ENCODE measurements at places on chromosomes 6 and 20.

DNA sequence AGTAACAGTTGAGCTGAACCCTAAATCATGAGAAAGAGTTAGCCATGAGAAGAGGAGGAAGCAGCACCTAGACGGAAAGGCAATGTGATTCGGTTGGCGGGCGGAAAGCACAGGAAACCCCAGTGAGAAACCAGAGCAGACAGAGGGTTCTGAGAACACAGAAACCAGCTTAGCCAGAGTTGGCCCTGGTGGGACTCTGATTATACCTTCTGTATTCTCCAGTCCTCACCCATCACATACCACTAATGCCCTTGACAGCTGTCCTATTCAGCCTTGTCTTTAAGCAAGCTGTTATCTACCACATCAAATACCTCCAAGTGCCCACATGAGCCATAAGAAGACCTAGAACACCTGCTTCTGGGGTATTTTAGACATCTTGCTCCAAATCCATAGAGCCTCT lies 58.9 kb upstream of the LRRC1 start:
- no peak for DNase-seq

DNA sequence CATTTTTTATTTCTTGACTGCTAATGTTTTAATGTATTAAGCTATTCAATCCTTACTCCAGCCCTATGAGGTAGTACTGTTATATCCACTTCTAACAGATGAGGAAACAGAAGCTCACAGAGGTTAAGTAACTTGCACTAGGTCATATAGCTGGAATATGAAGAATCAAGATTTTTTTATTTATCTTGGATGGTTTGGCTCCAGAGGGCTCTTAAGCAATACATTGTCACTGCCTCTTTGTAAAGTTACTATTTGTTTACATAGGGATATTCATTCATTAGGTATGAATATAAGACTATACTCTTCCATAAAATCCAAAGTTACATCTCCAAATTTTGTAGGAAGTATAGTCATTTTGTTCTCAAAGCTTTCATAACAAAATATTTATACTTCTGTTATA lies 113.8 kb downstream of the LAMP5 start:
- DNase-seq: no peak

GRCh38 chr6:155449450-155450239 lies 6.0 kb downstream of the NOX3 start:
- no peak for DNase-seq

DNA sequence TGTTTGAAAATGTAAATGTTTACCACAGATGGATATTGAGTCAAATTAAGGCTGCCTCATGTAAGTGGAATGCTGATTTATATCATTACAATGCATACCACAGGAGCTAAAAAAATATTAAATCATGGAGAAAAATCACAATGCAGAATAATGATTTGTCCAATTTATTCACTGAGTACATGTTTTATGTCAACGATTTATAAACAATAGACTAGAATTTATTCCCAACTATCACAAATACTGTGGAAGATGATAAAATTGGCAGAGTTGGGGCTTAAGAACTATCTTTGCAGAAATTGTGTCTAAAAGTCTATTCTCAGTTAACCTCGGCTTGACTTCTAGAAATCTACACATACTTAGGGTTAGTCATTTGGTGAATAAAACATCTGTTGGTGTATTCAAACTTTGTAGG lies 472.1 kb upstream of the MARCKS start:
- no peak for DNase-seq

DNA sequence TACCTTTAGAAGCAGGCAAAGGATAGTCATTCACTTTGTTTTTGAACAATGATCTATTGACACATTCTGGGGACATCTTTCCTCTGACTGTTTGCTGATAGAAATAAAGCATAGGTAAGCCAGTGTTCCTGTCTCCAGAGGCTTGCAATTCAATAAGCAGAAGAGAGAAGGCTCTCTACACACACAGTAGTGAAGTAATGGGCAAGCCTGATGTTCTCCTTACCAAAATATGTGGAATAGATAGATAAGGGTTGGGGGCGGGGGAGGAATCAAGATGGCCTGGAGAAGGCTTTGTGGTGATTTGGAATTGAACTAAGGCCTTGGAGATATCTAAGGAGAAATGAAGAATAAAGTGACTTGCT lies 27.3 kb downstream of the PAQR8 start:
- DNase-seq: peak; percentile 18

DNA sequence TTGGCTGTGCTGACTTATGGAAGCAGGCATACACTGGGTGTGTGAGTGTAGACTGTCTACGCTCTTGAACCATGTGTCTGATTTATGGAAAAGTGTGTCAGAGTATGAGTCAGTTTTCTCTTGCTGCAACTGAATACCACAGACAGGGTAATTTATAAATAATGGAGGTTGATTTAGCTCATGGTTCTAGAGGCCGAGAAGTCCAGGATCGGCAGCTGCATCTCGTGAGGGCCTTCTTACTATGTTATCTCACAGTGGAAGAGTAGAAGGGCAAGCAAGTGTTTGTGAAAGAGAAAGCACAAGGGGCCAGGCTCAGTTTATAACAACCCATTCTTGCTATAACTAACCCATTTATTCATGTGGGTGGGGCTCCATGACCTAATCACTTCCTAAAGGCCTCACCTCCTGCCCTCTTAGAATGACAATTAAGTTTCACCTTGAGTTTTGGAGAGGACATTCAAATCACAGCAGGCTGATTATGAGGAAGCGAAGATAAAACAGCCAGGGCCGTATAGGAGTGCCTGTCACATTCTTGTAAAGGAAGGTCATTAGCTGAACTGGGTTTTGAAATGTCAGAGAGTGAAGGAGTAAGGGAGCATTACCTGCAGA lies 6.7 kb downstream of the GPR31 start:
- DNase-seq: no peak

DNA sequence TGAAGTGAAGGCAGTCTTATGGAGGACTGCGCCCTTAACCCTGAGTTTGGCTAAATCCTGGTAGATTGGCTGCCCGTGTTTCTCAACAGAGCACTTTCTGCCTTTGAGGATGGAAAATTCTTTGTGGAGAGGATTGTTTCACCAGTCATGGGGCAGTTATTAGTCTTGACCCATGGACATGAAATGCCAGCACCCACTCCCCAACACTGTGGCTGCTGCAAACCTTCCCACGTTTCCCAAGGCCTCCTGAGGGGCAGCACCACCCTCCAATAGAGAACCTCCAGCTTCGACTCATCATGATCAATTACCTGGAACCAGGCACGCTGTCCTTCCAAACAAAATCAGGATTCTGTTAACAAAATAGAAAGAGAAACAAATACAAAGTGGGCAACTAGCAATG lies 117.8 kb downstream of the PXDC1 start:
- DNase-seq: no peak

- DNase-seq: no peak
Observed at GRCh38 chr6:74410630-74411029, 714.6 kb downstream of the CD109 start.

DNA sequence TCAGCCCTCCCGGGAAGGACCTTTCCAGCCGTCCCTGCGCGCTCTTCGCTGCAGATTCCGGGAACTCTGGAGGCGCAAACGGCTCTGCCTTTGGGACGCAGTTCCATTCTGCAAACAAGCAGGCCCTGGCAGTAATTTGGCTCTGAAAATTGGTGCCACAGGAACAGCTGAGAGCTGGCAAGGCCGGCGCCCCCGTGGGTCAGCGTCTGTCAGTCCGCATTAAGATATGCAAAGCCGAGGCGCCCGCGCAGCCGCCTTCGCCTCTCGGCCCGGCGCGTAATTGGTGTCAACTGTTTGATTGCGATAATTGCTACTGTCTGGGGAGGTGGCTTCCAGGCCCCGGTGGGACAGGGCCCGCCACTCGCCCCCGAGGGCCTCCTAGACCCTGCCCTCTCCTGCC lies 73.6 kb downstream of the NCR2 start:
- no peak for DNase-seq

DNA sequence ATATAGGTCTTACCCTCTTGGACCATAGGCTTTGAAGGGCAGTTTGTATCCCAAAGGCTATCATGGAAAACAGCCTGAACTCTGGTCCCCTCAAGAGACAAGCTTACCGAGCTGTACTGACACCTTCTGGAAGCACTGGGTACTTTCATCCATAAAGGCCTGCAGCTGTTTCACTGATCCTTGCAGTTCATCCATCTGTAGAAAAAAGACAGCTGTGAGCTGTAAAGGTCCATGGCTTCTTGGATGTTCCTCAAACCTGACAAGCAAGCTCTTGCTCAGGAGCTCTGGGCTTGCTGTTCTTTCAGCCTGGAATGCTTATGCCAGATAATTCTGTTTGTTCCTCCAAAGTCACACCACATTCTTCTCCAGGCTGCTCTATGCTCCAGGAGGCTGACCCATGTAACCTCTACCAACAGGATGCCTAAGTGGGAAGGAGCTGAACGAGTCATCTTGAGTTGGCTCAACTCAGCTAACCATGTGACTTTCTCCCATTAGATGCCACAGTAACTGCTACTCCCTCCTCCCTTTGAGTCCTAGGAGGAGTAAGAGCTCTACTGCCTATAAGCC lies 8.8 kb upstream of the NDRG3 start:
- DNase-seq: peak; percentile 75

DNA sequence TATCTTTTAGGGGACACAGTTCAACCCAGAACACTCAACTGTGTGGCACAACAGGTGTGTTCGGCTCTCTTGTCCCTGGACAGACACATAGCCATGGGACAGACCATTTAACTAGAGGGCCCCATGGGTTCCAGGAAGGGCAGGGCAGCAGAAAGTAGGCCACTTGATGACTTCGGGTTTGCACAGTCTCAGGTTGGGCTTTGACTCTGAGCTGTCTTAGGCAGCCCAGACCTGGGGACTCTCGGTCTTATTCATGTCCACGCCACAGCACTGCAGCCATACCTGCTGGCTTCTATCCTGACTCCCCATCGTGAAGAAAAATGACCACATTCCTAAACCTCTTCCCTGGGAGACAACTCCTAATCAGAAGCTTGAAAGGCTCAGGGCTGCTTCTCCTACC lies 146.1 kb upstream of the AKAP12 start:
- DNase-seq: no peak

- DNase-seq: no peak
Observed at GRCh38 chr6:38169977-38170526, 350.5 kb downstream of the ZFAND3 start.

DNA sequence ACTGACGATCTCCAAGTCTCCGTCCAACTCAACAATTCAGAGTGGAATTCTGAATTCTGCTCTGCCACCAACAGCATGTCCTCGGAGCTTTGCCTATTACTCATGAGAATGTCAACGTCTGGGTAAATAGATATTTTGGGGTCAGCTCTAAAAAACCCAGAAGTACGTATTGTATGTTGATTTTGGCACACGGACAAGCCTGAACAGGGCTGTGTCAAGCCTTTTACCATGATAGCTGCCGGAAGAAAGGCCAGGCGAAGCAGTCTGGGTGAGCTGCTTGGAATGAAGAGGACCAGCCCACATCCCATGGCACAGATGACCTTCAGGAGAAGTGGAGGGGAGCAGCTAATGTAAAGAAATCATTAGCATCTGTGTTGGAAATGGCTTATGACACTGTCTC lies 88.0 kb upstream of the JAG1 start:
- no peak for DNase-seq

DNA sequence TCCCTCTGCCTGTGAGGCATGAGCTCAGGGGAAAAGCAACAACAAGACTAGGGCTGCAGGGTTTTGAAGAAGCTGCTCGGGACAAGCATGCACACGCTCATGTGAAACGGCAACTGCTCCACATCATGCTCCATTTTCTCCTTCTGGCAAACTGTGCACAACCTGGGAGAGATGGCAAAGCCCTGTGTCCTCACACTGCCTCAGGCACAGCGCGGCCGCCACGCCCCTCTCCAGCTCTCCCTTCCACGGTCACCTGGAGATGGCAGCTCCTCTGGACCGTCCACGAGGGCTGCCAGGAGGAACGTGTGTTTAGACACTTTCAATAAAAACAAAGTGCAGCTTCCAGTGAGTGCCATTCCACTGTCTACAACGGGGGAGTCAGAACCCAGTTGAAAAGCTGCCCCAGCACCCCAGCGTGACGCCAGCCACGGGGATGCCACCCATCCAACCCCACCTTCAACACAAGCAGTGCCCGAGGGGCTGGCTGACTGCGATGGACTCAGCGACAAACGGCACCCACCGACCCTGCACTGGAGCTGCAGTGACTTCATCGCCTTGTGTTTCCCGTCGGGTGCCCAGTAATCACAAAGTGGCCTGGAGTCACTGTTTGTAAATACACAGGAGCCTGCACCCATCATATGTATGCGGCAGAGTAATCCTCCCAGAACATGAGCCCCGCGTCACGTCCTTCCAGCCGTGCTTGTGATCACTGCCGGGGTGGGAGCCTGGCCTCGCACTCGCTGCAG lies 16.1 kb downstream of the SMOC2 start:
- no peak for DNase-seq

DNA sequence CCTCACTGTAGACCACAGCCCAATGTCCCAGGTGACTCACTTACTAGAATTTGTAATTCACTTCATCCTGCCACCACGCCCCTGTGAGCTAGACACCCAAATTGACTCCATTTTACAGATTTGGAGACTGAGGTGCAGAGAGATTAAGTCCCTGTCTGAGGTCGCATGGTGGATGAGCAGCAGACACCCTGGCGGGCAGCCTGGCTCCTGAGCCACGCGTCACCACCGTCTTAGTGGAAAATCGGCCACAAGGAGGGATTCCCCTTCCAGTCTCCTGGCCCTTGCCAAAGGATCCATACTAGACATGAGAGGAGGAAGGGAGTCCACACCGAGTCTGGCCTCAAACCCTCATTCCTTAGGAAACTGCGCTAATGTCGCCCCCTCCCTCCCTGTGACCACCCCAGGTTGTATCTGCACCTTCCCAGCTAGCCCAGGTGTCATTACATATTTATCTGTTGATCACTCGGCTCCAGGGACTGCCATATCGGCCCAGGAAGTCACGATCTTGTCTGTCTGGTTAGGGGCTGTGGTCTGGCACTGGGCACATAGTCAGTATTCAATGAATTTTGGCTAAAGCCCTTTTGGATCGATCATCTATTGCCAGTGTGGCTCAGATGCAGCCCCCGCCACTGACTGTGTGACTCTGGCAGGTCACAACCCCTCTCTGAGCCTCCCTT lies 25.7 kb upstream of the PTGIS start:
- no peak for DNase-seq

GRCh38 chr6:107102414-107102805 lies 12.9 kb downstream of the BEND3 start:
- DNase-seq: no peak

GRCh38 chr6:76420094-76420493 lies 347.6 kb upstream of the IMPG1 start:
- DNase-seq: no peak

- peak; percentile 80 for DNase-seq
Observed at GRCh38 chr6:36679043-36679833, 724 bp downstream of the CDKN1A start.

GRCh38 chr6:35386989-35387388 lies 44.6 kb downstream of the PPARD start:
- DNase-seq: peak; percentile 42

- DNase-seq: no peak
Observed at GRCh38 chr6:4253604-4254231, 118.3 kb upstream of the ECI2 start.

GRCh38 chr20:58099956-58100730 lies 128.3 kb downstream of the ANKRD60 start:
- no peak for DNase-seq

- no peak for DNase-seq
Observed at GRCh38 chr20:57813509-57814269, 103.9 kb upstream of the PMEPA1 start.

- DNase-seq: no peak
Observed at GRCh38 chr6:170025935-170026750, 264.7 kb downstream of the DLL1 start.

Measured in NB4 (cell line).